ENCODE measurements at places on chromosomes 12 and 14. TPM values are rescaled to one million over a fixed set of nuclear protein-coding genes. Genes with fewer than 3 reads are reported as not detected.

- peak overlapping the region; percentile 3 for H3K27ac ChIP-seq
- peak; percentile 46 for DNase-seq
- peaks cover 24% of the 10 kb centered on the region for H3K4me1 ChIP-seq
- no peaks in the 10 kb centered on the region for H3K27me3 ChIP-seq
Observed at GRCh38 chr12:95102916-95103671, 29.7 kb upstream of the NR2C1 start.

DNA sequence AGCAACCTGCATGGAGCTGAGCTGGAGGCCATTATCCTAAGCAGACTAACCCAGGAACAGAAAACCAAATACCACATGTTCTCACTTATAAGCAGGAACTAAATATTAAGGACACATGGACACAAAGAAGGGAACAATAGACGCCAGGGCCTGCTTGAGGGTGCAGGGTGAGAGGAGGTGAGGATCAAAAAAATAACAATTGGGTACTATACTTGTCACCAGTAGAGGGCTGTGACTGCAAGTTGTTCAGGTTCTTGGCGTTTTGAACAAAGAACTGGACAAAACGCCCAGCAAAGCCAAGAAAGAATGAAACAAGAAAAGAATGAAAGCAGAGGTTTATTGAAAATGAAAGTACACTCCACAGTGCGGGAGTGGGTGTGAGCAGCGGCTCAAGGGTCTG, 208.5 kb upstream of the NEDD1 start:
- H3K4me3 ChIP-seq, result no peak overlapping the region
- no peaks in the 10 kb centered on the region for H3K4me1 ChIP-seq
- no peak overlapping the region for H3K27ac ChIP-seq
- no peaks in the 10 kb centered on the region for H3K27me3 ChIP-seq
- no peaks in the 10 kb centered on the region for H3K36me3 ChIP-seq

Gene RTRAF
- polyA plus RNA-seq, result 152 TPM

- no peaks in the 10 kb centered on the region for H3K36me3 ChIP-seq
- peaks cover 20% of the 10 kb centered on the region for H3K4me1 ChIP-seq
- H3K27ac ChIP-seq, result no peak overlapping the region
- H3K27me3 ChIP-seq, result no peaks in the 10 kb centered on the region
Observed at GRCh38 chr12:25376985-25377384, 126.3 kb upstream of the KRAS start.

Gene SMOC1
- not detected for polyA plus RNA-seq
